A172 (cell line): ENCODE measurements at places on chromosomes 4 and X. TPM values are rescaled to one million over a fixed set of nuclear protein-coding genes. Genes with fewer than 3 reads are reported as not detected.

GRCh38 chrX:31333165-31333831 is 261.5 kb upstream of the FTHL17 start:
- peak; percentile 86 for DNase-seq

DNA sequence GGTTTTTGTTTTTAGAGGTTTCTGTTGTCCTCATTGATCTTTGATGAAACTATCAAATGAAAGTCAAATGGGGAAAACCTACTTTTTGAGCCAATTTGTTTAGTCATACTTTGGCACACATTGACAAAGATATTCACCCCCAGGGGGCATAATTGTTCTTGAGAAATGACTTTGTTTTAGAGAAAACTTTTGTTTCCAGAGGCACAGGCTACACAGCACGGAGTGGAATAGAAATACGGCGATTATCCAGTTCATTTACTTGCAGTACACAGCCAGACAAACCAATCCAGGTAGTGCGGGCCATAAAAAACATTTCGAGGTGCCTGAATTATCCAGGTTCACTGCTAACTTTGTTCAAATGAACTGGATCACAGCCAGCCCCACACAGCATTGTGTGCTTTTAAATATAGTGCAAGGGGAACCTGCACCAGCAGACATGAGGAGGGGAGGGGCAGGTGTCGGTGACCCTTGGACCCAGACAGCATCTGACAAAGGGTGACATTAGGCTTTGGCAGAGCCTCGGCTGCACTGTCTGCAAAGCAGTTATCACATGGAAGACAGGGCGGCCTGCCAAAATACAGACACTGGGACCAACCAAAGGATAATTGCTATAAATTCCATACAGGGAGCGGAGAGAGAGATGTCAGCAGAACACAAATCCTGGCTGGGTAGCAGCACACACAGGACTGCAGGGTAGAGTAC is 179.6 kb upstream of the NOCT start:
- DNase-seq = no peak

DNA sequence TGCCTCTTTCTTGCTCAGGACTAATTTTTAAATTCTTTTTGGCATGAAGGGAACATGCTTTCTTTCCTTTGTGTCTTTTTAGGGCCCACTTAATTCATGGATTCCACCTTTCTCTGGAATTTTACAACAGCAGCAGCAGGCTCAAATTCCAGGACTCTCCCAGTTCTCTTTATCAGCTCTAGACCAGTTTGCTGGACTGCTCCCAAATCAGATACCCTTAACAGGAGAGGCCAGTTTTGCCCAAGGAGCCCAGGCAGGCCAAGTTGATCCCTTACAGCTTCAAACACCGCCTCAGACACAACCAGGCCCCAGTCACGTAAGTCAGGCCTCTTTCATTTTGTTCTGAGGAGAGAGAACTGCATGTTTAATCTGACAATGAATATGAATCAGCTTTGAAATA is 2.3 kb downstream of the ODAM start:
- no peak for DNase-seq

DNA sequence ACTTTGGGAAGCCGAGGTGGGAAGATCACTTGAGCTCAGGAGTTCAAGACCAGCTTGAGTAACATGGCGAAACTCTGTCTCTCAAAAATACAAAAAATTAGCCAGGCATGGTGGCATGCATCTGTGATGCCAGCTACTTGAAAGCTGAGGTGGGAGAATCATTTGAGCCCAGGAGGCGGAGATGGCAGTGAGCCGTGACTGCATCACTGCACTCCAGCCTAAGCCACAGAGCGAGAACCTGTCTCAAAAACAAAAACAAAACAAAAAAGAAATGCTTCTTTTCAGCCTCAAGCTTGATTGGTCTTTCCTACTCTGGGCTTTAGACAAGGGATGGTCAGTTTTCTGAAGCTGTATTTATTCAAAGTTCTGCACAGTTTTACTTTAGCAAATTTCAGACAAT is 15.8 kb upstream of the DHRSX start:
- no peak for DNase-seq

- no peak for DNase-seq
Measured at GRCh38 chr4:37662251-37662650, 23.9 kb downstream of the RELL1 start.

DNA sequence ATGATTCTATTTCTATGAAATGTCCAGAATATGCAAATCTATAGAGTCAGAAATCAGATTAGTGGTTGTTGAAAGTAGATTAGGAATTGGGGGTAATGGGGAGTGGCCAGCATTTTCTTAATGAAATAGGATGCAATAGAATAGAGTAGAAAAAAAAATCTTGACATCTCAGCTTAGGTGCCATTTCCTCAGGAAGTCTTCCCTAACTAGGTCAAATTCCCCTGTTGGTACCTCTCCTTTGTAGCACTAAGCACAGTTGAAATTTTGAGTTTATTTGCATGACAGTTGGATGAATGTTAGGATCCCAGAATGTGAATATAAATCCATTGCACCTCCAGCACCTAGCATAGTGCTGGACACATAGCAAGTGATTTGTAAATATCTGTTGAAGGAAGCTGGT is 30.0 kb upstream of the PDK3 start:
- DNase-seq = no peak

DNA sequence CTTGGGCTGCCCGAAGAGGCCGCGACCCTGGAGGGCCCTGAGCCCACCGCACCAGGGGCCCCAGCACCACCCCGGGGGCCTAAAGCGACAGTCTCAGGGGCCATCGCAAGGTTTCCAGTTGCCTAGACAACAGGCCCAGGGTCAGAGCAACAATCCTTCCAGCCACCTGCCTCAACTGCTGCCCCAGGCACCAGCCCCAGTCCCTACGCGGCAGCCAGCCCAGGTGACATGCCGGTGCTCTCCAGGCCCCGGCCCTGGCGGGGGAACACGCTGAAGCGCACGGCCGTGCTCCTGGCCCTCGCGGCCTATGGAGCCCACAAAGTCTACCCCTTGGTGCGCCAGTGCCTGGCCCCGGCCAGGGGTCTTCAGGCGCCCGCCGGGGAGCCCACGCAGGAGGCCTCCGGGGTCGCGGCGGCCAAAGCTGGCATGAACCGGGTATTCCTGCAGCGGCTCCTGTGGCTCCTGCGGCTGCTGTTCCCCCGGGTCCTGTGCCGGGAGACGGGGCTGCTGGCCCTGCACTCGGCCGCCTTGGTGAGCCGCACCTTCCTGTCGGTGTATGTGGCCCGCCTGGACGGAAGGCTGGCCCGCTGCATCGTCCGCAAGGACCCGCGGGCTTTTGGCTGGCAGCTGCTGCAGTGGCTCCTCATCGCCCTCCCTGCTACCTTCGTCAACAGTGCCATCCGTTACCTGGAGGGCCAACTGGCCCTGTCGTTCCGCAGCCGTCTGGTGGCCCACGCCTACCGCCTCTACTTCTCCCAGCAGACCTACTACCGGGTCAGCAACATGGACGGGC is 579 bp downstream of the ABCD1 start:
- DNase-seq = no peak

DNA sequence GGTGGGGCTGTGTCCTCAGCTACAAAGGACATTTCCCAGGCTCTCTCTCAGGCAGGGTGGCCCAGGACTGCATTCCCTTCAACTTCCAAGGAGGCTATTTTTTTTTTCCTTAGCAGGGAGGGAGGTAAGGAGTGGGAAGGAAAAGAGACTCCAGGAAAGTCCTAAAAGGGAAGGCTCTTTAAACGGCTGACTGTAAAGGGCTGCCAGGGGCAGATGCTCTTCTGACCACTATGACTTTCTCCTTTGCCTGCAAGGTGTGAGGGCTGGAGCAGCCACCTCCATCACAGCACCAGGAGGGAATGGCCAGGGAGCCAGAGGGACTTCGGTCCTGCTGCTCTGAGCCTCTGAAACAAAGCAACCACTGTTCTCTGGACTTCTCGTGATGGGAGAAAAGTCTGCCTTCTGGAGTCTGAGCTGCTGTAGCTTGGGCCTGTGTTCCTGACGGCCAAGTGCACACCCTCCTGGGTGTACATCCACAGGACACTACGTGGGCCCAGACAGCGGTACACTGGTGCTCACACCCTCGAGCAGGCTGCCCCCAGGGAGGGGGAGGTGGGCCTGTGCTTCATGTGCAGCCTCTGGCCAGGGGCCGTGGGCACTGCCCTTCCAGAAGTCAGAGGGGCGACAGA is 17.9 kb downstream of the NAT8L start:
- no peak for DNase-seq

DNA sequence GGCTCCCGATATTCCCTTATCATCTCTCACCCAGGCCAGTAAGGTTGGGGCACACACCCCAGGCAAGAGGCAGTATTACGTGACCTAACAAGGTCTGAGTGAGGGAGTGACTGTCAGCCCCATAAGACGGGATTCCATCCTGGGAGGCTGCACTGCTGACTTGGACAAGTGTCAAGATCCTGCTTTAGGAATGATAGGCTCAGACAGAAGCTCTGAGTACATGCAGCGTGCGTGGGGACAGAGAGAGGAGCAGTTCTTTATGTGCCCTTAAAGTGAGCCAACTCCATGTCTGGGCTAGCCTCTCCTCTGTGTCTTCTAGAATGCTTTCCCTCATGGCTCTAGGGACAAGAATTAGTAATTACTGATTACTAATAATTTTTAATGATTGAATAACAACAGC is 142.2 kb upstream of the PRPS2 start:
- no peak for DNase-seq

DNA sequence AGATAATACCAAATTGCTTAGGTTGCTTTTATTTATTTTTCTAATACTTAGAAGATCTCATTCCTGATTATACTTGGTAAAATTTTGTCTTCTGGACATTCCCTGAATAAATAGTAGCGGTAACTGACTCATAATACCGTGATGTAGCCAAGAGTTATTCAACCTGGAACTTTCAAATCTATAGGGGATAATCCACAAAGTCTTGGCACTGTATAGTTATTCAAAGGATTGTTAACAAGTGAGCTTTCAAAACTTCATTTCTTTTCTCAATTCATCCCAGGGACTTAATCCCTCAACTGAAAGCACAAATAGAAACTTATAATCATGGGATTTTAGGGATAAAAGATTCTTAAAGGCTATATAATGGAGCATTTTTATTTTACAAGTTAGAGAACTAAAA is 1383.3 kb downstream of the FAM133A start:
- no peak for DNase-seq

- DNase-seq = no peak
Measured at GRCh38 chrX:21863241-21863640, 7.5 kb downstream of the YY2 start.

DNA sequence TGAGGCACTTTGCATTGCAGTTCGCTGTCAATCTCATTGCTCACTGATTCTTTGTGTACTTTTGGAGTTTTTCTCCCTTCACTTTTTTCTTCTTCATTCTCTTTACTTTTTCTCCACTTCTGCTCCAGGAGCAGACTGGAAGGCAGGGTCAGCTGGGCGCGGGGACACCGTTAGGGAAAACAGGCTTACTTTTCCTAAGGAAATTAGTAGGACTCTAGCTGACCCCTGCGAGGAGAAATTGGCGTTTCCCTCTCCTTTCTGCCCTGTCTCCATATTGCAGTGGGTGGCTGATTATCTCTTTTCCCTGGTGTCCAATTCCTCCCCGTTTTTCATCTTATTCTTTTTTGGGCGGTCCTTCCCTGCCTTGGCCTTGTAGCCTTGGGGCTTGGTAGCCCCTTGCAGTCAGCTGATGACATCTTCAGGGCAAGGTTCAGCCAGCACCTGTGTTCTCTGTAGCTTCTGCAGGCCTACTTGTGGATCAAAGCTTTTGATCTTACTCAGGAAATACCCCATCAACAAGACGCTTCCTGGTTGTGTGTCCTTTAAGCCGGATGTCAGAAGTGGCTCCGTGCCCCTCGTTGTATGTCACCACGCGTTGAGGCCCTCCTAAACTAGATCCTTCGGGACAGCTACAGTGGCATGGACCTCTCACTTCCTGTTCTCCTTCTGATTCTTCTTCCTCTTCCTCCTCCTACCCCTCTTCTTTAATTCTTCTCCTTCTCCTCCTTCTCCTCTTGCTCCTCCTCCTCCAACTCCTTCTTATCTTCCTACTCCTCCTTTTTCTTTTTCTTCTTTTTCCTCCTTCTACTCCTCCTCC is 36.1 kb downstream of the NBDY start:
- no peak for DNase-seq

DNA sequence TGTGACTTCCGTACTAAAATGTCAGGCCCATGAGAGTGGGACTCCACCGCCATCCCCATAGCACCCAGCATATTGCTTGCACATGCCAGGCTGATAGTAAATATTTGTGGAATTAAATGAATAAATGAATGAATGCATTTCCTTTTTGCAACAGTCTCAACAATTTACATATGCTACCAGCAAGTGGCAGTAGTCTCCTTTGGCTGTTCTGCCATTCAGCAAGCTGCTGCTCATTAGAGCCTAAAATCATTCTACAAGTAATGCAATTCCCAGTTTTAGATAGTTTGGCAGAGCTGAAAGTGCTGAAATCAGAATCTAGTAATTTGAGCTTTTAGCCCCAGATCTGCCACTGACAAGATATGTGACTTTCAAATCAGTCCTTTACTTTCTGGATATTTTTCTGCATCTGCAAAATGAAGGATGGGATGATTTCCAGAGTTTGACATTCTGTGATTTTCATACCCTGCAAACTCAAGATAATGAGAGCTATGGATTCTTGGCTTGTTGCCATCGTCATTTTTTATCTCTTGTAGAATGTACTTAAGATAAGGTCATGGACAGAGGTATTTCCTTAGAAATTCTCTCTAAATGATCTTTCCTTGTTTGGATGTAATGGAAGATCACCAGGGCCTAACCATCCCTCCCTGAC is 35.7 kb upstream of the INTS6L start:
- DNase-seq = peak; percentile 1

- DNase-seq = no peak
Measured at GRCh38 chr4:106304632-106305031, 11.4 kb downstream of the TBCK start.

- no peak for DNase-seq
Measured at GRCh38 chr4:10121568-10122208, 5.1 kb upstream of the WDR1 start.

The SSX2B gene
- not detected in 2 replicates for total RNA-seq

The HPGD gene
- total RNA-seq = 1.0 and 1.3 TPM in 2 replicates

The SPANXC gene
- not detected in 2 replicates for total RNA-seq

The YY2 gene
- 4.1 and 4.3 TPM in 2 replicates for total RNA-seq

The CXCL6 gene
- not detected in 2 replicates for total RNA-seq

The TRMT10A gene
- 11.3 and 17.0 TPM in 2 replicates for total RNA-seq

The C1QTNF7 gene
- not detected in 2 replicates for total RNA-seq

The MAPK10 gene
- total RNA-seq = 0.31 TPM in 1 of 2 replicates, not detected in the other

The MAGEA1 gene
- total RNA-seq = not detected in 2 replicates

The ARHGEF38 gene
- total RNA-seq = not detected in 2 replicates

The DCHS2 gene
- not detected in 2 replicates for total RNA-seq
